ENCODE measurements at places on chromosomes 13 and 19.

GRCh38 chr13:113592571-113592970, 8.0 kb downstream of the TFDP1 start:
- no peak for DNase-seq

GRCh38 chr13:42409075-42409474, 137.1 kb downstream of the AKAP11 start:
- no peak for DNase-seq

GRCh38 chr13:79445968-79446645, 34.8 kb upstream of the NDFIP2 start:
- DNase-seq: no peak

DNA sequence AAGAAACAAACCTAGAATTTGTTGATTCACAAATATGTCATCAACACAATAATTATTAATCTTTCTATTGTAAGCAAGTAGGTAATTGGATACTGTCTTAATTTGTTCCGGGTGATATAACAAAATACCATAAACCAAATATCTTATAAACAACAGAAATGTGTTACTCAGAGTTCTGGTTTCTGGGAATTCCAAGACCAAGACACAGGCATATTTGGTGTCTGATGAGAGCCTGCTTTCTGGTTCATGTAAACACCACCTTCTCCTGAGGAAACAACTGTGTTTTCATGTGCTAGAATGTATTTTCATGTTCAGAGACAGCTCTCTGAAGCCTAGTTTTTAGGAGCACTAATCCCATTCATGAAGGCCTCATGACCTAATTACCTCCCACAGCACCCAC, 1819.5 kb downstream of the SLITRK5 start:
- no peak for DNase-seq

DNA sequence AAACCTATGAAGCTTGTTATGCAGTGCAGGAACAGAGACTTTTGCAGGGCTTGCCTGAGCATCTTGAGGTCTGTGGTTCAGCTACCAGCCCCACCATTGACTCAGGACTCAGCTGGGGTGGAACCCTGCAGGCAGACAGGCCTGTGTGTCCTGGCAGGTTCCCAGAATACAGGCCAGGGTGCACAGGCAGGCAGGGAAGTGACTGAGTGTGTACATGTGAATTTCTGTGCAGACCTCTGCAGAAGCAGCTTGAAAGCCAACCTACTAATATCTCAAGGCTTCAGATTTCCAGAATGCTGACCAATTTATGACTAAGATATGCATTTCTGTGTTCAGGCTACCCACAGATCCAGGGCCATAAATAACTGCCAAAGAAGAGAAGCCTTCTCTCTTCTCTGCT, 254.4 kb downstream of the DLEU7 start:
- DNase-seq: peak; percentile 23

DNA sequence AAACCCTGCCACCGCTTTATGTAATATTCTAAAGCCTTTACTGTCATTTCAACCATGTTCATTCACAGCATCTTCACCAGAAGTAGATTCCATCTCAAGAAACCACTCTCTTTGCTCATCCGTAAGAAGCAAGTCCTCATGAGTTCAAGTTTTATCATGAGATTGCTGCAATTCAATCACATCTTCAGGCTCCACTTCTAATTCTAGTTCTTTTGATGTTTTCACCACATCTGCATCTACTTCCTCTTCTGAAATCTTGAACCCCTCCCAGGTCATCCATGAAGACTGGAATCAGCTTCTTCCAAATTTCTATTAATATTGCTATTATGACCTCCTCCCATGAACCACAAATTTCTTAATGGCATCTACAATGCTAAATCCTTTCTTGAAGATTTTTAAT, 83.9 kb downstream of the FOXO1 start:
- DNase-seq: no peak

DNA sequence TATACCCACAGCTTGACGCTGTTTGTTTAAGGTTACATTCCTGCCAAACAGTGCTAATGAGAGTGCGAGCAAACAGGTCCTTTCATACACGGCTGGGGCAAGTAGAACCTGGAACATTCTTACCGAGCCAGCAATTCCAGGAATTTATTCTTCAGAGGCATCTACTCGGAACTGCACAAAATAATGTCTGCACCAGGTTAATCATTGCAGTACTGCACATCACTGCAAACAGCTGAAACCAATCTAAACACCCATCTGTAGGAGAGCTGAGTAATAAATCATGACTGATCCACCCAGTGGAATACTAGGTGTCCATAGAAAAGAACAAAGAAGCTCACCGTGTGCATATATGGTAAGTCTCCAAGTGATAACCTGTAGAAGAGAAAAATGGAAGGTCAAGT, 1.2 kb upstream of the ZNF579 start:
- no peak for DNase-seq

DNA sequence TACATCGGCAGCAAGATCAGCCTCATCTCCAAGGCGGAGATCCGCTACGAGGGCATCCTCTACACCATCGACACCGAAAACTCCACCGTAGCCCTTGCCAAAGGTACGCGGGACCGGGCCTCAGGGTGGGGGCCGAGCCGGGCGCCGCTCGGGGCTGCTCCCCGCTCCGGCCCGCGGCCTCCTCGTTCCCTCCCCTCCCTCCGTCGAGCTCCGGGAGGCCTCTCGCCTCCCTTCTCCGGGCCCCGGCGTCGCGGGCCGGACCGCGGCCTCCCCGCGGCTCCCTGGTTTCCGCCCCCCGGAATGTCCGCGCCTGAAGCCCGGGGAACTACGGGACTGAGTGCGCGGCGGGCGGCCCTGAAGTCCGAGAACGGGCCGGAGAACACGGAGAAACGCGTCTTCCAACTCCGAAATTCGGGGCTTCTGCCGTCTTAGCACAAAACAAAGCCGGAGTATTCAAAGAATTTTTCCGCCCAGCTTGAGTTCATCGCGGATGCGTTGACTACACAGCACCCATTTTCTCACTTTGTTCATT, 423 bp downstream of the LSM14A start:
- no peak for DNase-seq

DNA sequence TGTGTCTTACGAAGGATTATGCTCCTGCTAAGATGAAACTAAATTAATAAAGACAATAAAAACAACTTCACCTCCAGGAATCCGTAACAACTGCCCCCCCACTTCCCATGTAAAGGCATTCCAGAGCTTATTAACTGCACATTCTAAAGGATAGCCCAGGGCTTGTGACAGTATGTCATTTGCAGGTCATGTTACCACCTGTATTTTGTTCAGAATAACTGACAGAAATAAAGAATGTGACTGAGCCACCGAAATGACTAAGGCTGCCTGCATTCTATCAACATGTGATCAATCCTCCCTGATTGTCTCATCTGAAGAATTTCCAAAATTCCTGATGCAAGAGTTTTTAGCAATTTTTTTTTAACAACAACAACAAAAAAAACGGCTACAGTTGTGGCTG, 117.2 kb downstream of the MIPEP start:
- no peak for DNase-seq

- no peak for DNase-seq
Observed at GRCh38 chr19:13965926-13966683, 13.8 kb downstream of the DCAF15 start.

GRCh38 chr19:29966588-29967249, 24.7 kb downstream of the URI1 start:
- no peak for DNase-seq

DNA sequence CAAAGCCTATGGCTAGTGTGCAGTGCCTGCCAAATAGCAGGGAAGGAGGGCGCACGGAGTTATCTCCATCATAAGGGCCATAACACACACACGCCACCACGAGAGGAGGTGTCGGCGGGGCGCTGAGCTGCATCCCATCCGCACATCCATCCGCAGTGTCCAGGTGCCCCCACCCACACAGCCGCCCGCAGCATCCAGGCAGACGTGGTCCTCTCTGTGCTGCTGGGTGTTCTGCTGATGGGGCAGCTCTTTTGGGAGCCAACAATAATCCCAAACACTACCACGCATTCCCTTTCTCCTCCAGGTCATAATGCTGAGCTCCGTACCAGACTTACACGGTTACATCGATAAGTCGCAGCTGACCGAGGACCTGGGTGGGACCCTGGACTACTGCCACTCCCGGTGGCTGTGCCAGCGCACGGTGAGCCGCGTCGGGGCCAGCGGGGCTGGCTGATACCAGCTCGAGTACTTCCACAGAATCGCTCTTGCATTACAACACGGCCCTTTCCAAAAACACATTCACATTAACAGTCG, 41.5 kb upstream of the F7 start:
- no peak for DNase-seq

DNA sequence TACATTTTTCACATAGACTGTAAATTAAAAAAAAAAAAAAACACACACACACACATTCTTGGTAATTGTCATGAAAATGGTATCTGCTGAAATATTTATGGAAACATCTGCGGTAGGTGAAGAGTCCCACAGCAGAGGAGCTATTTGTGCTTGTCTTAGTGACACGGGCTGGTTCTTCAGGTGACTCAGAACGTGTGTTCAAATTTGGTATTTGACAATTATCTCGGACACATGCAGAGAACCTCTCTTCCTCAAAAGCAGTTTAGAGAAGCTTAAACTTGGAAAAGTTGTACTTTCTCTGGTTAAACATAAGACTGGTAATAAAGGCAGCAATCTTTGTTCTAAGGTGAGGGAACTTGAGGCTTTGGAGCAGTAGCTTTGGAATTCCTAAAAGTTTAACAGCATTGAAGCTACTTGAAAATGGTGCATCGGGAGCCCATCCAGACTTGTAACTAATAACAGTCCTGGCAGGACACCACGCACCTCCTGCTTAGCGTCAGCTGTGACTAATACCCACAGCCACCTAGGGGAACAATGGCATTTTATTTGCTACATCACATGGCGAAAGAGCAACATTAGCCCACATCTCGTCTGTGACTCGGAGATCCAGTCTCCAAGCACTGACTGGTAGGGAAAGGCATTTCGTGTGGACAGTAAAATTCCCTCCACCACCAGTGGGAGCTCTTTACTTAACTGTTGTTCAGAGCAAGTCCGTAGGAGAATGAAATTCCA, 1505.1 kb upstream of the SLC10A2 start:
- peak; percentile 82 for DNase-seq

GRCh38 chr13:95226476-95226875, 74.8 kb downstream of the ABCC4 start:
- no peak for DNase-seq

GRCh38 chr13:87678372-87678752, 7.2 kb downstream of the SLITRK5 start:
- DNase-seq: no peak

DNA sequence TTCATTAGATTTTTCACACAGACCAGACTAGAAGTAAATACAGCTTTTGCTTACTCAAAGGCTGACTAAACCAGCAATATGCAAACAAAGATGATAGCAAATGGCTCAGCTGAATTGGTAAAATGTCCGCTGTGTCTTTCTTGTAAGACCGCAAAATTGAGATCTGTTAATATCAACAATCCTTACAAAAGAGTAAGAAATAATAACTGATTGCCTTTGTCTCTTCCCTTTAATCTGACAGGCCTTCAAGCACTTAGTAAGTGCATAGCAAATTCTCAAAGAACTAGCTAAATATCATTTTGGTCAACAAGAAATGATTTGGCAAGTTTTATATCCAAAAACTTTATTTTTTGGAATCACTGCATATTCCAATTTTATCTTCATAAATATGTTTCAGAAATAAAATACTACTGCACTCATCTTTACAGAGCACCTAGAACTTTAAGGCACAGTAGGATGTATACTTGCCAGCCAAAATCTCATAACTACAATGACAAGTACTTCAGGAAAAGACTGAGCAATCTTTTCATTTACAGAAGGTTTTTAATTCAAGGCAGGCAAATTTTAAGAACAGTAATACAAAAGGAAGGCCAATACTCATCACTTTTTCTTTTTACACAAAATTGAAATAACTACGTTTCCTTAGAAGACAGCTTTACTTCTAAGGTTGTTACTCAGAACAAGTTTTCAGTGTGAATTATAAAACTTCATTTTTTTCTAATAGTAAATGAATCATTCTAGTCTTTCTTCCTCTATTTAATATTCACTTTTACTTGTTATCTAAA, 1.1 kb downstream of the ELF1 start:
- no peak for DNase-seq

DNA sequence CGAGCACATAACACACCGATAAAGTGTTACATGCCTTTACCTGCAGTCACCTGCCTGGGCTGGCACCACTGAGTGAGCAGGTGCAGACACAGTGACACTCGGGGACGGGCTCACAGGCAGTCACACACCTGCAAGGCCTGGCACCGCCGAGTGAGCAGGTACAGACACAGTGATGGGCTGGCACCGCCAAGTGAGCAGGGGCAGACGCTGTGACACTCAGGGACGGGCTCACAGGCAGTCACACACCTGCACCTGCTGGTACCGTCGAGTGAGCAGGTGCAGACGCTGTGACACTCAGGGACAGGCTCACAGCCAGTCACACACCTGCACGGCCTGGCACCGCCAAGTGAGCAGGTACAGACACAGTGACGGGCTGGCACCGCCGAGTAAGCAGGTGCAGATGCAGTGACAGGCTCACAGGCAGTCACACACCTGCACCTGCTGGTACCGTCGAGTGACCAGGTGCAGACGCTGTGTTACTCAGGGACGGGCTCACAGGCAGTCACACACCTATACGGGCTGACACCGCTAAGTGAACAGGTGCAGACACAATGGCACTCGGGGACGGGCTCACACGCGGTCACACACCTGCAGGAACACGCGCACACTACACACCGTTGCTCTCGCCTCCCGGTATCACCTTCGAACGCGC, 470 bp downstream of the ZNF835 start:
- DNase-seq: no peak

DNA sequence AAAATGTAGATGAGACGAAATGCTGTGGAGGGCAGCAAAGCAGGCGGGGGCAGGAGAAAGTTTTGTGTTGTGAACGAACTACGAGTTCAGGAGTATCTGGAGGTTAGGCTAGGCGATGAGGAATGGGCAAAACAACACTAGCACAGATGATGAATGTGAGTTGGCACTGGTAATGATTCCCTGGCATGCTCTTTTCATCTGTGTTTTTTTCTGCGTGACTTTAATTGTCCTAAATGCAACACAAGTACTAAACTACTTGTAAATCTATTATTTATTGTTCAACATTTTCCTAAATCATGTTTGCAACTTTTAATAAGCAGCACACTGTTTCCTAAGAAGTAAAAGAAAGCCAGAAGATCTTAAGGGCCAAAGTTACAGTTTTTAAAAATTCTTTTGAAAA, 19.2 kb downstream of the TNFSF13B start:
- no peak for DNase-seq

DNA sequence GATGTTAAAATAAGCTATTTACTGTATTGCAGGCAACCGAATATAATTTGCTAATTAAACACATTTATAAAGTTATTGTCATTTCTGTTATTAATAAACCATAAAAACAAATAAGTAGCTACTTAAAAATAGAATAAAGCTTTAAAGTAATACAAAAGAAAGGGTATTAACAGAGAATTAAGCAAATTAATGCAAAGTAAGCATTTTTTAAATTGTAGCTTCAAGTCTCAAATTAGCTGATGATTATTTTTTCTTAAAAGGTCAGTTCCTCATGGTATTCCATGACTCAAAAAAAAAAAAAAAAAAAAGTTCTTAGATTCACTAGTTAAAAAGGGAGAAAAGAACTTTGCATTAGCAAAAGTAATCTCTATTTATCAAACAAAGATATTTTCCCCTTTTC, 292.5 kb downstream of the SLITRK1 start:
- DNase-seq: no peak

All from BE2C (cell line).